Large intestine (tissue), 12 donors: ENCODE measurements at places on chromosomes 12 and 14. TPM values are rescaled to one million over a fixed set of nuclear protein-coding genes. Genes with fewer than 3 reads are reported as not detected.
A peak's percentile ranks its signal among the peaks of the same experiment; 100 is the strongest.

GRCh38 chr12:30989754-30990153, 63.2 kb downstream of the TSPAN11 start:
- DNase-seq: no peak

GRCh38 chr12:58657190-58657589, 263.1 kb downstream of the LRIG3 start:
- DNase-seq: no peak

- no peak for DNase-seq
These were observed 64.2 kb downstream of the ERH start for GRCh38 chr14:69333791-69334337.

DNA sequence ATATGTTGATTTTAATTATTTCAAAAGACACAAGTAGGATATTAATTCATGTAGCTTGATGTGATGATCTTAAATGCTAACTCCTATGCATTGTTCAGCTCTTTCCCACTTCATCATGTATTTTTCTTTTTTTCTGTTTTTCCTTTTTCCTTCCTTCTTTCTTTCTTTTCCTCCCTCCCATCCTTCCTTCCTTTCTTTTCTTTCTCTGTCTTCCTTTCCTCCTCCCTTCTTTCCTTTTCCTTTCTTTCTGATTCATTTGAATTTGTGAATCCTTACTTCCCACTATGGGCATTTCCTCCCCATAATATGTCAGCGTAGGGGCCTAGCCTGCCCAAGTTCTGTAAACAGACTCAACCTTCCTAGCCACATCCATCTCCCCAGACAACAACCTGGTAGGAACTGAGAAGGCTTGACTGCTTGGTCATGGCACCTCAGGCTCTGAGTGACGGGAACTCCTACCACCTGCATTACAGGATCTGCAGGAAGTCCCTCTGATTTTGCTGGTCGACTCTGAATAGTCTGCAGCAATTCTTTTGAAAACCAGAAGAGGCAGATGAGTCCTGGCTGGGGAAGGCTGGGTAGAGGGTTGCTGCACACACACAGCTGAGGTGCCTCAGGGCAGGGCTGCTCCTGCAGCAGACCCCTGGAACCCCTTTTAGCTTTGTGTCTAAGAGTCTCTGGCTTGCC, 33.4 kb upstream of the BHLHE41 start:
- no peak for DNase-seq

DNA sequence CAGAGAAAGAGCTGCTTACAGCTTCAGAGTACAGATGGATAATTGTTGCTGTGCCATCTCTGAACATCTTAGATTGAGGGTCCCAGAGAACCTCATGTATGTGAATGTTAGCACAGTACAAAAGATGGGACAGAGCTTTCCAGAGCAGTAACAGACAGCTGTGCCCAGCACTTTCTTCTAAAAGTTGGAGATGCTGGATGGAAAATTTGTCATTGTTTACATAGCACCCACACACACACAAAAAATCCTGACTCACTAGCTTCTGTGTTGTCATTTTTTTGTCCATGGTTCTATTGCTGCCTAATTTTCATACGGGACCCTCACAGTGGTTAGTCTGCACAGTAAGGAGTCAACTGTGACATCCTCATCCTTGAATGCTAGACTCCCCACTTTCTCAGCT, 374.7 kb downstream of the DIO2 start:
- no peak for DNase-seq

DNA sequence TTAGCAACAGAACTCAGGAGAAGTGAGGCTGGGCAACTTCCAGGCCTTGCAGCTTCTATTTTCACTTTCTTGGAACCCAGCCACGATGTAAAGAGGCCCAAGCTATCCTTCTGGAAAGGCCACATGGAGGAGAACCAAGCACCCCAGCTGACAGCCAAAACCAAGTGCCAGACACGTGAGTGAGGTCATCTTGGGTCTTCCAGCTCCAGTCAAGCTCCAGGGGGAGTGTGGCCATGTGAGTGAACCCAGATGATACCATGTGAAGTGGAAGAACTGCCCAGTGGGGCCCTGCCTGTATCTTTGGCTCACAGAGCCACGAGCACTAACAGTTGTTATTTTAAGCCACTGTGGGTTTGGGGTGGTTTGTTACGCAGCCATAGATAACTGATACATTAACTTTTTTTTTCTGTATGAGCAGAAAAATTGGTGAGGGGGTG, 126.8 kb upstream of the MAP1LC3B2 start:
- DNase-seq: peak; percentile 40

DNA sequence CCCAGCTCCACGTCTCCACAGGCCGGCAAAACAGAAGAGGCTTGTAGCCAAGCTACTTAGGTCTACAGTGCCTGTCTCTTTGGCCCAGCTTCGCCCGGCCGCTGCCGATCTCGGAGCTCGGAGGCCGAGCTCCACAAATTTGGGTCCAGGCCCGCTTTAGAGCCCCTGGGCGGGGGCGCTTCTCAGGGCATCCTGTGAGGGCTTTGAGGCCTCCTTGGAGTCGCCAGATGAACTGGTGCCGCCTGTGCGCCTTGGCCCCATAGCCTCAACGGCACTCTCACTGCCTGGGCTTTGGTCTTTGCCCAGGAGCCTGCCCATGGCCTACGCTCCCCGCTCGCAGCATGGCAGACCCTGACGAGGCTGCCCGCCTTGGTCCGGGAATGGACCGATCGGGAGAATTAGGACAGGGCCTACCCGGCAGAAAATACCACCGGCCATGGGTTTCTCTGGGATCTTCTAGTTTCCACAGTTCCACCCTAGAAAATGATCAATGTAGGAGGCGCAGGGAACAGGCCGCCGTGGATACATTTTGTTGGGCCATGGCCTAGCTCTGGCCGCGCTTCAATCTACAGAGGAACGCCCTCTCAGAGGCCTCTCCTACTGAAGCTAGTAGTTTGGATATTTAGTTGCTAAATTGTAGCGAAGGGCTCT, 953 bp upstream of the NKX2-8 start:
- DNase-seq: no peak

GRCh38 chr12:132514838-132515237, 24.9 kb downstream of the FBRSL1 start:
- no peak for DNase-seq

GRCh38 chr14:20413744-20414082, 412 bp upstream of the TEP1 start:
- no peak for DNase-seq

- DNase-seq: no peak
These were observed 29.7 kb downstream of the CHGA start for GRCh38 chr14:92952481-92953298.

- DNase-seq: no peak
These were observed 72.0 kb downstream of the ALX1 start for GRCh38 chr12:85352016-85352415.

DNA sequence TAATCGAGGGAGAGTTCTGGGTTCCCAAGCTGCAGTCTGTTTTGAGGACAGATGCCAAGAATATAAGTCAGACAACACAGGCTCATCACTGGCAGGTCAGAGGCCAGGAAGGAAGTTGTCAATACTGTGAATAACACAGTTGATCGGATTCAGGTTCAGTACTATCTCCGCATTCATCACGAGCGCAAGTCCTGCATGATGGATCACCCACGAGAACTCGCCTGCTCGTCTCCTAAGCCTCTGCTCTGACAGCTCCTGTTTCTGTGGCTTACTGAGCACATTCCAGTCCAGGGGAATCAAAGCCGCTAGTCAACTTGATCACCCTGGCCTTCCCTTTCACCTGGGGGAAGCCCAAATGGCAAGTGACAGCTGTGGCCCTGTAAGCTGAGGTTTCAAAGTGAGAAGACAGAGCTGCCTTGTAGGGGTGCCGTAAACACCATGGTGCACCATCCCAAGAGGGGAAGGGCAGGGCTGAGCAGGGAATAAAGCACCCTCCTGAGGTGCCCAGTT, 60.1 kb upstream of the DICER1 start:
- no peak for DNase-seq

DNA sequence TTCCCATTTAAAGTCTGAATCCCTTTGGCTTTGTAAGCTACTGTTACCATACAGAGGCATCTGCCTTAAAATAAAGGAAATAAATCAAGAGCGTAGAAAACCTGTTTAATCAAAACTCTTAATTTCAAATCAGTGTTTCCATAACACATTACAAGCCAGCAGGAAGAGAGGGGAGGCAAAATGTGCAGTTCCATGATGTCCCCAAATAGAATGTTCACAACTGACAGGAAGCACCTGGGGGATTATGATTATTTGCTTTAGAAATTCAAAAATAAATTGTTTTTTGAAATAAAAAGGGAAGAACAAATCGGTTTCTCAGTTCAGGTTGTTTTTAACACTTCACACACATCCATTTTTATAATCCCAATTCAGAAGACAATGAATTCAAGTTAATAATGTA, 21.4 kb downstream of the SOCS2 start:
- DNase-seq: no peak

GRCh38 chr14:76742966-76743365, 18.3 kb upstream of the VASH1 start:
- no peak for DNase-seq

GRCh38 chr12:115758183-115758582, 519.3 kb downstream of the MED13L start:
- DNase-seq: no peak

Gene KHNYN
- polyA plus RNA-seq: 73.5 TPM

Gene PRR4
- polyA plus RNA-seq: 6.1 TPM

Gene KRT74
- not detected for polyA plus RNA-seq

Gene RNASE11
- not detected for polyA plus RNA-seq
